ENCODE measurements at places on chromosomes 2 and 18.

DNA sequence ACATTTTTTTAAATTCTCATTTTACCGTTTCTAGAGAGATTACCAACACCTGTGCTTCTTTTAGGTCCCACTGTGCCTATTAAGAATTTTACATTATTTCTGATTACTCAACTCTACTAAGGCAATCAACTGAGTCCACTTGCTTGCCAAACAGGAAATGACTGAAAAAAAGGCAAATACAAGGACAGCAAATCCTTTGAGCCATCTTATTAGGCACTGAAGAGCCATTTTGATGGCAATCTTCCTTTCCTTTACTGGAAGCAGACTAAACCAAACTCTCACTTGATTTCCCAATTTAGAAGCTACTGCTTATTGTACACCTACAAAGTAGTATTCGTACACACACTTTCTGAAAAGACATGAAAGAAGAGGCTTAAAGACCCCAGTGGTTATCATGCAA is 121.4 kb upstream of the COL3A1 start:
- DNase-seq: no peak

DNA sequence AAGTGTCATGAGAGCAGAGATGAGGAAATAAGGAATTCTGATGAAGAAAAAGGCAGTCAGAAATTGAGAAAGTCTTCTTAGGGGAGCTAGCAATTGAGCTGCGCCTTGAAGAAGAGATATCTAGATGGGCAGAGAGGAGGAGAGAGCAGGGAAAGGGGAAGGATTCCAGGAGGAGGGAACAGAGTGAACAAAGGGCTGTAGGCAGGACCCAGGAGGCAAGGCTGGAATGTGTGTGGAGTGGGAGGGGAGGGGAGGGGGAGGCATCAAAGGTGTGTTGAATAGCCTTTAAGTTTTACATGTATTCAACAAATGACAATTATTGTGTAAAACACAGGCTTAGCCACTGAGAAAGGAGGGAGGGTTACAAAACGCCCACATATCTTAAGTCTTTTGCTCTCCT is 164.5 kb downstream of the TDRD15 start:
- no peak for DNase-seq

GRCh38 chr18:59512025-59512755 is 153.1 kb upstream of the LMAN1 start:
- DNase-seq: no peak

GRCh38 chr2:168434146-168434545 is 21.9 kb upstream of the CERS6 start:
- no peak for DNase-seq

- DNase-seq: no peak
These were observed 14.6 kb downstream of the RAB31 start for GRCh38 chr18:9722691-9723090.

DNA sequence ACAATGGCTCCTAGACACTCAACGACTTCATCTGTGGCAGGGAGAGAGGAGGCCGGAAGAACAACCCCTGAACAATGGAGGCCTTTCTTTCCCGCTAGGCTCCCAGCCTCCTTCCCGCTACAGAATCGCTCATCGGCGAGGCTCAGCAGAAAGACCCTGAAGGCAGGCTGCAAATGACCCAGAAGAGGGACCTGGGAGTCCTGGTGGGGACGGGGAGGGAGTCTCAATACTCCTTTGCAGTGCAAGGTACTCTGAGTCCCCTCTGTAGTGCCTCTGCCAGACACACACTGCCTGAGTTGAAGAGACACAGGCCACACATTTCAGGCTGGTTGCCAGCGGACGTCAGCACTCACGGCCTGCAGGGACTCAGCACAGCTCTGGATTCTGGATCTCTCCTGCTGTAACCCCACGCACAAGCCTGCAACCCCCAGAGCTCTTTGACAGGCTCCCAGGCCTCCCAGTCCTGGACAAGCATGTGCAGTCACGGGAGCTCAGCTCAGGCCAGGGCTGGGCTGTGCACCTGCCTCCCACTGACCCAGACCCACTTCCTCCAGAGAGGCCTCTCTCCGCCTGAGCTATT is 6.1 kb downstream of the GPR17 start:
- no peak for DNase-seq

- no peak for DNase-seq
These were observed 295.5 kb upstream of the RND3 start for GRCh38 chr2:150783015-150783414.

DNA sequence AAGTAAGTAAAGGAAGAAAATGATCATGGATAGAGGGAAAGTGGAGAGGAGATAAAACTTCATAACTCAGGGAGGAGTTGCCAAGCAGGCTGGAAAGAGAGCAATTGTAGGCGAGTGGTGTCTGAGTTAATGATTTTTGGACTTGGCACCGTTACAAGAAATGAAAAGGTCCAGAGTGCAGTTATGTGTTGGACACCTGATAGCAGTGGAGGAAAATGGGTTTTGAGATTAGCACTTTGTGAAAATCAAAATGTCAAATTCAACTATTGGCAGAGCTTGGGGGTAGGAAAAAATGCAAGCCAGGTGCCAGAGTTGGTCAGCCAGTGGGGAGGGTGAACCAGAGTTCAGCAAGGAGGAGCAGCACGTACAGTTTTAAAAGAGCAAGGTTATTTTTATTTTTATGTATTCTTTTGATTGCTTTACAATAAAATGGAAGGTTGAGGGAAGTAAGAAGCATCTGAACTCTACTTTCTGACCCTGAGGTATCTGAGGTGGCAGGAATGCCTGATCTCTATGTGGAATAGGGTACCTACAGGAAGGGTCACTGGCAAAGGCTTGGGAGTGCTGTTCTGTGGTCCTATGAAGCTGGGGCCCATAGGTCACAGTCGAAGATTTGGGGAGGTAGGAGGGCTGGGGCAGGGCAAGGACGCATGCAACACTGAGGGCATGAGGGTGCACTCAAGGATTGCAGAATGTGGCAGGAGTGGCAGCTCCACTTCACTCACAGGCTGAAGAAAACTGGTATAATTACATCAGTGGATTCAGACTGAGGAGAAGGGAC is 127.5 kb downstream of the CD8B2 start:
- no peak for DNase-seq

GRCh38 chr18:31371989-31372388 is 4.6 kb upstream of the DSG4 start:
- no peak for DNase-seq

DNA sequence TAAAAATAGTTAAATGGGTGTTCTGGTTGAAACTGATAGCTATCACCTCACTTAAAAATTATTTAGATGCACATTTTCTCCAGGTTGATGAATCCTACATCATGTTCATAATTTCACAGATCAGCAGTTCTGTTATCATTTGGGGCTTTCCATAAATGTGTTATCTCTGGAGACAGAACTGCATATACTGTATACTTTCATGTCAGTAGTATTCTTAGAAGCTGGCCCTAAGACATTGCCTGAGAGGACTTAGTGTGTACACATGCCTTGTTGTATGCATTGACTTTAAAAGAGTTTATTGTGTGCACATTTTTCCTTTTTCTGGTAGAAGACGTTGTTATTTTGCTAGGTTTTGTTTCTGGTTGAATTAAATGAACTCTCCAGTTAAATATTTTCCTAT is 41.0 kb downstream of the PIK3C3 start:
- DNase-seq: no peak

GRCh38 chr18:50656841-50657470 is 97.1 kb downstream of the MAPK4 start:
- DNase-seq: no peak

GRCh38 chr2:236867441-236868260 is 218.0 kb upstream of the COPS8 start:
- no peak for DNase-seq

DNA sequence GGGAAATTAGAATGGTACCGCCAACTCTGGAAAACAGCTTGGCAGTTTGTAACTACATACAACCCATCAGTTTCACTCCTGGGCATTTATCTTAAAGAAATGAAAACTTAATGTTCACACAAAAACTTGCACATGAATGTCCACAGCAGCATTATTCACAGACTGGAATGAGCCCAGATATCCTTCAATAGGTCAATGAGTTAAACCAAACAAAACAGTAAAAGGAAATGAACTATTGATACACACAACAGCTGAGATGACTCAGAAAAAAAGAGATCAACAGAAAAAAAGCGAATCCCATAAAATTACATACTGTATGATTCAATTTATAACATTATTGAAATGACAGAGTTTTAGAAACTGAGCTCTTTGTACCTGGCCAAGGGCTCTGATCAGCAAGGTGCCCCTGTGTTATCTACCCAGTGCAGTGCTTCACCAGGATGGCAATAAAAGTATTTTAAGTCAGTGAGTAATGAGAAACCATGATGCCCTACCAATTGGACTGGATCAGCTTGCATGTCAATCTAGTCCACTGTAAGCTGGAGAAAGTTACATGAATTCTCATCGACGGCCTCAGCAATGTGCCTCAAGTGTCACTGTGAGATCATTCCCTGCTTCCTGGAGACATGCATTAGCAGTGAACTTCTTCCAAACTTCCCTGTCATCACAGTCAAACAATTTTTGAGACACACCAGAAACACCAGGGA is 21.9 kb downstream of the TMEM237 start:
- no peak for DNase-seq

- no peak for DNase-seq
These were observed 705 bp upstream of the TEX261 start for GRCh38 chr2:70995426-70995729.

GRCh38 chr2:217289177-217289906 is 429.5 kb upstream of the TNP1 start:
- DNase-seq: no peak

- DNase-seq: no peak
These were observed 28.5 kb downstream of the SMAD7 start for GRCh38 chr18:48922226-48922800.

GRCh38 chr2:140376686-140377085 is 1596.5 kb upstream of the NXPH2 start:
- no peak for DNase-seq

GRCh38 chr2:238947243-238947760 is 99.4 kb downstream of the TWIST2 start:
- DNase-seq: no peak

GRCh38 chr2:190973726-190974628 is 40.0 kb downstream of the STAT1 start:
- DNase-seq: no peak

DNA sequence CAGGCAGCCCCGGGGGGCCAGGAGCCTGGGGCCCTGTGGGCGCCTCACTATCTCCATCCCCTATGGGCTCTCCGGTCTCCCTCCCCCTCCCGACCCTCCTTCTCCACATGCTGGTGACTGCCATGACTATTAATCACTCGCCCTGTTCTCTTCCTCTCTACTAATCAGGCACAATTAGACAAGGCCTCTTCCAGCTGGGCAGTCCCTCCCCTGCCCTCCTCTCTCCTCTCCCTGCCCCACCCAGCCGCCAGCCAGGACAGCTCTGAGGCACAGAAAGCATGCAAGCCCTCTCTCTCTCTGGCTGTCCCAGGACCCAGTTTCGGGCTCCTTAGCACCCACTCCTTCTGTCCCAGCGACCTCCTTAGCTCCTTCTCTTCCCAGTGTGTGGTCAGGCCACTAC is 5.8 kb downstream of the ASIC4 start:
- no peak for DNase-seq
